ENCODE measurements at places on chromosomes 7 and 10. TPM values are rescaled to one million over a fixed set of nuclear protein-coding genes. Genes with fewer than 3 reads are reported as not detected.
A peak's percentile ranks its signal among the peaks of the same experiment; 100 is the strongest.

DNA sequence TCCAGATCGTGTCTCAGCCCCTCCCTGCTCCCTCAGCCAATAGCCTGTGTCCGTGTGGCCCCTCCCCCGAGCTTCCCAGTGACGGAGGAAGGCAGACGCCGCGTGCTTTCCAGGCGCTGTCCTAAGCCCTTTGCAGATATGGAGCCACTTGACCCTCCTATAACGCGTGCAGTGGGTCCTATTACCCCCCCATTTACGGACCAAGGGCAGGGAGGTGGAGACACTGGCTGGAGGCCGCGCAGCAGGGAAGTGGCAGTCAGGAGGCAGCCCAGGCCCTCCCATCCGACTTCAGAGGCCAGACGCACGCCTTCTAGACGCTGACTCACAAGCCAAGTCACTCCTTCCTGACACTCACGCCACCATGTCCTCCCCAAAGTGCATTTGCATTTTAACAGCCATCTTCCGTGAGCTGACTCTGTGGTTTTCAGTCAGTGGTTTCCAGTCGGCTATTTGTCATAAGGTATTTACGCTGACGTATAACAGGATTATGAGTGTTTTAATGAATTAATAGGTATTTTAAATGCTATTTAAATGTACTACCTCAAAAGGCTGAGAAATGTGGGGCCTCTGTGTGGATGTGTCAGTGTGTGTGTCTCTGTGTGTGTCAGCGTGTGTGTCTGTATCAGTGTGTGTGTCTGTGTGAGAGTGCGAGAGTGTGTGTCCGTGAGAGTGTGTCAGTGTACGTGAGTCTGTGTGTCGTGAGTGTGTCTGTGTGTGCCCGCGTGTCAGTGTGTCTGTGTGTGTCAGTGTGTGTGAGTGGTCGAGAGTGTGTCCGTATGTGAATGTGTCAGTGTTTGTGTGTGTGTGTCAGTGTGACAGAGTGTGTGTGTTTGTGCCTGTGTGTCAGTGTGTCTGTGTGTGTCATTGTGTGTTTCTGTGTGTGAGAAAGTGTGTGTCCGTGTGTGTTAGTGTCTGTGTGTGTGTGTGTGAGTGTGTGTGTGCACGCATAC, 92.0 kb upstream of the INSIG1 start:
- peak; percentile 78 for DNase-seq

DNA sequence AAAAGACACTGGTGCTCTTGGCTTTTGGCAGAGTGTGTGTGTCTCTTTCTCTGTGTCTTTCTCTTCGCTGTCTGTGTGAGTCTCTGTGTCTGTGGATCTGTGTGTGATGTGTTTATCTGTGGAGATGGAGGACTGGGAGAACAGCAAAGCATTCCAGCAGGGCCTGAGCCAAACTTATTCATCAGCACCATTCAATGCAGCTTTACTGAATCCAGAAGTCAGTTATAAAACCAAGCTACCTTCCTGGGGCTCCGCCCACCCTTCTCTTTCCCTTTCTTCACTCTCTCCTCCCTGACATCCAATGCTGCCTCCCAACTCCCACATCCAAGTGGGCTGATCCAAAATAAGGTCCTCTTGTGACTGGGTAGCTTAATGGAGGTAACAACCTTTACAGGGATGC, 3.9 kb downstream of the SGMS1 start:
- no peak for DNase-seq

MAGI2 gene
- not detected for polyA plus RNA-seq

DNA sequence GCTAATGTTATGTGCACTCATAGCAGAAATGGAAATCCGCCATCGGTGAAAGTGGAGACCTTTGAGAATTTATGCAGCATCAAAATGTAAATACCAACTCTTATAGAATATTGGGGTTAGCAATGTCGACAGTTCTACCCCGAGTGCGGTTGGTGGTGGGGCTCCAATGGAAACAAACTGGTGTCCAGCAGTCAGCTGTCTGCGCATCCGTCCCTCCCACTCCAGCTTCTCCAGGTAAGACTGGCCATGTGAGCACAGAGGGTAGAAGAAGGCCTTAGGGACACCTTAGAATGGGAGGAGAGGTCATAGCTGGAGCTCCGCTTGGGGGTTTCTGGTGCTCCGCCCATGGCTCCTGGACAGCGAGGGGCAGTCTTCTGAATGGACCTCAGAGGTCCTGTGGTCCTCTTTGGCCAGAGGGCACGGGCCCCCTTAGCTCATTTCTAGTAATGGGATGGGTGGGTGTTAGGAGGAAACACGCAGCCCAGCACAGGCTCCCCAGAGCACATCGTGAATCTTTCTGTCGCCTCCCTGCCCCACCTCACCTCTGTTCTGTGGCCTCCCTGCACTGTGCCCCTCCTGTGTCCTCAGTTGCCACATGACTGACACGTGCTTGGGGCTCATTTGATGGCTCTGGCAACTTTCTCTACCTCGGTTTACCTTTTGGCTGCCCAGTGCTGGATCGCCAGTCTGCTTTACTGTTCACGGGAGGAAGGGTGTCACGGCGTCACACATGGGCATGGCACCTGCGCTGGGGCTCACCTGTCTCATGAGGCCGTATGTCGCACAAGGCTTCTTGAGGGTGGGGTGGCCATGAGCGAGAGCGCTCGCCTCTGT, 50.0 kb downstream of the MGMT start:
- DNase-seq = no peak

ARHGEF35 gene
- 4.6 TPM for polyA plus RNA-seq

DNA sequence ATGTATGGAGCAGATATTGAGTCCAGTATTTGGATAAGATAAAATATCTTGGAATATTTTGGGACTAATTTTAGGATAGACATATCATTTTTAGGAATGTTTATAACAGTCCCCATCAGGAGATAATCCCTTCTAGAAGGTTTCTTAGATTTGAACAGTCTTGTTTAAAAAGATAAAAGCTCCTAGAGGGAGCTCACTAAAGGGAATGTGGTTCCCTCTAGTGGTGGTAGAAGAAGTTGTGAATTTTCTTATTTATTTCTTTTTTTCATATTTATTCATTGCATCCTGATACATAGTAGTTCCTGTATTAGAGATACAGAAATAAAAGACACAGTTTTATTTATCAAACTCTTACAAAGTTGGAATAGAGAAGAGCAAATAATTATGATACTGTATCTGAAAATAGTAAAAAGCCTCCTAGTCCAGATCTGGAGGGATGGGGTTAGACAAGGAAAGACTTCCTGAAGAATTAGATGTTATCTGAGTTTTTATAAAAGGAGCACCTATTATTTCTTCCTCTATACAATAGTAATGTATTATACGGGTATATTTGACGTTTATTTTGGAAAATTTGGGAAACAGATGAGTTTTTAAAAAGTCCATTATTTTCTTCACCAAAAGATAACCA, 24.5 kb upstream of the KLF14 start:
- DNase-seq = peak; percentile 49

- DNase-seq = peak; percentile 5
Observed at GRCh38 chr7:85750454-85750949, 563.6 kb upstream of the SEMA3D start.

DNA sequence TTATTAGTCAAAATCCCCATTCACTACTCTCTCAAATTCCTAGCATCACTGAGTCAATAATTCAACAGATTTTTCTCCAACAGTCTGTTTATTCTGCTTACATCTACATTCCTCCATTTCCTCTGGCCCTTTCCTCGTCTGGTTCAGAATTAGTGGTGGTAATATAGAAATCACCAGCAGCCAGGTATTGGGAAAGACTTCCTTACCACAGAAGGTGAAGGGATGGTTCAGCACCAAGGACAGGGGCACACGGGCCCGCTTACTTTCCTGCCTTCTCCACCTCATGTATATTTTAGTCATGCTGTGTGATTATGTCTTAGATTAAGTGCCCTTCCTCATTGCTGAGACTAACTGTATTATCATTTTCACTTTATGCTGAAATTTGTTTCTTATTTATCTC, 70.4 kb upstream of the APBB1IP start:
- peak; percentile 45 for DNase-seq

HHEX gene
- 161 TPM for polyA plus RNA-seq

- no peak for DNase-seq
Observed at GRCh38 chr7:109522585-109522984, 952.9 kb downstream of the DNAJB9 start.

Data from naive B cell (primary cell).